ENCODE measurements at places on chromosomes 13 and 19.

GRCh38 chr13:30410705-30411125 lies 11.6 kb upstream of the UBE2L5 start:
- no peak for DNase-seq

DNA sequence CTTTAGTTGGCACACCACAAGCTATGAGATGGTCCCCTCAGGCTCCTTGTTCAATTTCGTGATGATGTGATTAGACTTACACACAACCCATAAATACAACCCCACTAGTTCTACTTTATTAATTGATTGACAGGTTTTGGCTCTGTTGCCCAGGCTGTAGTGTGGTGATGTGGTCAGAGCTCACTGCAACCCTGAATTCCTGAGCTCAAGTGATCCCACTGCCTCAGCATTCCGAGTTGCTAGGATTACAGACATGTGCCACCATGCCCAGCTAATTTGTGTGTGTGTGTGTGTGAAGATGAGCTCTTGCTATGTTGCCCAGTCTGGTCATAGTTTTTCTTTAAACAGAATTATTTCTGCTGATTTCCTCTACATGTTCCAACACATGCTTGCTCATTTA lies 17.5 kb upstream of the HTR2A start:
- DNase-seq = no peak

DNA sequence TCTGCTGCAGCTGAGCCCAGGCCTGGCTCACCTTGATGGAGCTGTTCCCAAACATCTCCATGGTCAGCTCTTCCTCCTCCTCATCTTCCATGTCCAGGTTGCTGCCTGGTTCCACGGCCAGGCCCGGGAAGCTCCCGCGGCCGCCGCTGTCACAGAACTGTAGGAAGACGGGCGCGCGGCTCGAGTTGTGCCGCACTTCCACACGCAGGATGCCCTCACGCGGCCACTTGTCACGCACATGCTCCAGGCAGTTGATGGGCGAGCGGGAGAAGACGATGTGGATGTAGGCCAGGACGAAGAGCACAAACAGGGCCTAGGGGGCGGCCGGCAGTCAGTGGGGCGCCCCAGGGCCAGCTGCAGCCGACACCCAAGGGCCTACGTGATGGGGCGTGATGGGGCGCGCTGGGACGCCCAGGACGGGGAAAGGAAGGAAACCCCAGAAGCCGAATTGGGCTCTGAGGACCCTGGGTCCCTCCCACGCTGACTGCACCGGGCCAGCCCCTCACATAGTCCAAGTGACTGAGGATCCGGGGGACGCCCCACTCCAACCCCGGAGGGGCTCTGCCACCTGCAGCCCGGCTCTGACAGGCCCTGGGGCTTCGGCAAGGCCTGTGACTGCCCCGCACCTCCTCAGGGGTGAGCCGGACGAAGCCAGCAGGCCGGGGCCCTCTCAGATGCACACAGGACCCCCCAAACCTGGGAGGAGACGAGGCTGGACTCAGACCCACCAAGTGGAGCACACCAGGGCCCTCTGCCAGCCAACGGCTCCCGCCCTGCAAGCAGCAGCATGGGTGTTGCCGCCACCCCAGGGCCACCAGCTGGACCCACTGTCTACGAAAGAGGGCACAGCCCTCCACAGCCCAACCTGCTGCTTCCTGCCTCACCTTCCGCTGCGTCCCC lies 6.5 kb downstream of the TMEM259 start:
- no peak for DNase-seq

DNA sequence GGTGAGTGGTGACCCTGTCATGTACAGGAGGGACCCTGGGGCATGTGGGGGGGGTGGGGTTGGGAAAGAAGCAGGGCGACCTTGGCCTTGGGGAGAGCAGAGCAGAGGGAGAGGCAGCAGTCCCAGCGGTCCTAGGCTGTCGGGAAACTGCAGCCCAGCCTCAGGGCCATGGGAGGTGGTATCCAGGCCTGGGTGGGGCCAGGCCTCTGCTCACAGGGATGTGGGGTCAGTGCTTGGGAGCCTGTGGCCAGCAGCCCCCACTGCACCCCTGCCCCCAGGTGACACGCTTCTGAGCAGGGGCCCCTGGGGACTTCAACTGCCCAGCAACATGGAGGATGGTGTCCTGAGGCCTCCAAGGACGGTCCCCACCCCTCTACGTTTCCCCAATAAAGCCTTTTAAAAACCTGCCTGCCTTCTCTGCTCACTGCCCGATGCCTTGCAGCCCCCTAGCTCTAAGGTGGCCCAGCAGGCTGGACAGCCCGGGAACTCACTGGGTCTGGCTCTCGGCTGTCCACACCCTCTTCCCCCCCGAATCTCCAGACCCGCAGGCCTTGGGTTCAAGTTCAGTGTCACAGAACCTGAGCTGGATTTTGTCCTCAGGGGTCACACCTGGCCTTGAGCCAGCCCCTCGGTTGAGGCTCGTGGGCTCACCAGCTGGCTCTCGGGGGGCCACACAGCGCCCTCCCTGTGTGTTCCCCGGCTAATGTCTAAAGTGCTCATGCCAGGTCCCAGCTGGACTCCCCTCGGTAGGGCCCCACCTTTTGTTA lies 6.9 kb downstream of the PNKP start:
- DNase-seq = no peak

DNA sequence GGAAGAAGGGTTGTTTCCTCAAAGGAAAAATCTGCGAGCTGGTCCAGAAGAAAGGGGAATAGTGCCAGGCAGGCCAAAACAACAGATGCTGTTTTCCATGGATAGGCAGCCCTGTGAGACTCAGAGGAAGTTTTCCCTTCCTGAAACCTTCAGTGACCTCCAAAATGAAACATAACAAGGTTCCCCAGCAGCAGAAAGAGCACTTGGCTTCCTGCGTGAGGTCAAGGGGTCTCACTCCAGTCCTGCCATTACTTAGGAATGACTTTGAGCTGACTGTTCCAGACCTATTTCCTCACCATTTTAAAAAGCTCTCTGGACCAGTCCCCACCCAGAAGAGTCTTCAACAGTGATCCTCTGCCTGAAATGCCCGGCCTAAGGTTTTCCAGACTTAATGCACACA lies 104.6 kb upstream of the IPO5 start:
- DNase-seq = no peak

- DNase-seq = no peak
Observed at GRCh38 chr13:33144358-33144784, 128.1 kb downstream of the KL start.

- DNase-seq = no peak
Observed at GRCh38 chr19:33557196-33557595, 35.6 kb upstream of the PEPD start.

Data from cerebellar nuclear complex (tissue), 1 donor.